ENCODE measurements at places on chromosomes 2 and 18. TPM values are rescaled to one million over a fixed set of nuclear protein-coding genes. Genes with fewer than 3 reads are reported as not detected.

- DNase-seq = no peak
Measured at GRCh38 chr2:235066895-235067294, 115.1 kb downstream of the SH3BP4 start.

GRCh38 chr2:240348522-240348921 is 86.9 kb upstream of the GPC1 start:
- peak; percentile 66 for DNase-seq

DNA sequence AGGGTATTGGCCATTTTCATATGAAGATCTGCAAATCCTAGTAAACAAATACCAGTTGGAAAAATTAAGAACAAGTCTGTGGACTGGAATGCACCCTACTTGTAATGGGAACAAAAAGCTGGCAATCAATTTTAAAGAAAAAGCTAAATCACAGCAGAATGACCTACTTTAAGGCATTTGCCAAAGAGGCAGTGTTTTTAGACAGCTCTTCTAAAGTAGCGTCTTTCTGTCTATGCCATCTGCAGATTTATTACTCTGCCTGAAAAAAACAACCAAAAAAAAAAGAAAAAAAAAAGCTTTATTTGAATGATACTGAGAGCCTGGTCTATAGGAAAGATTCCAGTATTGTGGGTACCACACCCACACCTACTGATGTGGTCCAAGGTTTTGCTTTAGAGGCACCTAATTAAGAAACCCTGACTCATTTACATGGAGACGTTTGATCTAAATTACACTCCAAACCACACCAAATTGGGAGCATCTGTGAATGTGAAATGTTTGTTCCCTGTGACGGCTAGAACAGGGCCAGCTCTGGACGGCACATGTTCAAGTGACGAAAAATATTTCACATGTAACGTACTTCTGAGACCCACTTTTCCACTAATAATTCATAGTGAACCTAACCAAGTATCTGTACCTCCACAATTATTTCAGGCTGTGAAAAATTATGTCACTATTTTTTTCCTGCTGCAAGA is 597.1 kb downstream of the ARHGAP15 start:
- DNase-seq = no peak

GRCh38 chr18:46174342-46175041 is 70.3 kb downstream of the HAUS1 start:
- DNase-seq = peak; percentile 88

GRCh38 chr2:205937211-205937610 is 148.8 kb downstream of the INO80D start:
- DNase-seq = no peak

DNA sequence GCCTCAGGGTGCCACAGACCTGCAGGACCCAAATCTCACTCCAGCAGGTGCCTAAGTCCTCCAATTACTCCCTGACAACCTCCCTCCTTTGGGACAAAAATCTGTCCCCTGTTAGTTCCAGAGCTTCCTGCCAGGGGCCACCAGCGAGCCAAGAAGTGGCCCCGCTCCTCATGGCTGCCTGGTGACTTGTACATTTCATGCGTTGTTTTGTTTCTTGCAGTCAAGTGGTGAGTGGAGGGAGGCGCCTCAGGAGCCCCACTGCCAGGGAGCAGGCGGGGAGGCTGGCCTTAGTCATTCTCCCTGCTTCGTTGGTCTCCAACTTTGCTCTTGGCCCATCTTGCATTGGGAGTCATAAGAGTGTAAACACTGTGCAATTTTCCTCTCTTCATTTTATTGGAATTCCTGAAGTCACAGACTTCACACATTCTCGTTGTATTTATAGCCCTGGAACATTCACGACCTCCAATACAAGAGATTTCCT is 81.3 kb downstream of the KCNF1 start:
- no peak for DNase-seq

DNA sequence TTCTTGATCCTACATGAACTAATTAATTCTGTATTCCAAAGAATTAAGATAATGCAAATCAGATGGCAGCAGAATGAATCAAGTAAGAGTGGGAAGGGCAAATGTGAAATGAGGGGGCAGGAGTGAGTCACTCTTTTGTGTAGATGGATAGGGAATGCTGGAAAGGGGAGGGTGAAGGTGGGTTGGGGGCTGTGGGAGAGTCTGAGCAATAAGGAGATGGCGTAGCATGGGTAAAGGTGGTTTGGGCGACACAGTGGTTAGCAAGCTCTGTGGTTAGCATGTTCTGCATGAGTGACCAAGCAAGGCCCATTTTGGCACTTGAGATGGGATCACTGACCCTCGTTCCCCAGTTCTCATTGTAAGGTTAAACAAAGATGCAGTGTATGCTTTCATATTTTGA is 20.4 kb downstream of the GPD2 start:
- no peak for DNase-seq

DNA sequence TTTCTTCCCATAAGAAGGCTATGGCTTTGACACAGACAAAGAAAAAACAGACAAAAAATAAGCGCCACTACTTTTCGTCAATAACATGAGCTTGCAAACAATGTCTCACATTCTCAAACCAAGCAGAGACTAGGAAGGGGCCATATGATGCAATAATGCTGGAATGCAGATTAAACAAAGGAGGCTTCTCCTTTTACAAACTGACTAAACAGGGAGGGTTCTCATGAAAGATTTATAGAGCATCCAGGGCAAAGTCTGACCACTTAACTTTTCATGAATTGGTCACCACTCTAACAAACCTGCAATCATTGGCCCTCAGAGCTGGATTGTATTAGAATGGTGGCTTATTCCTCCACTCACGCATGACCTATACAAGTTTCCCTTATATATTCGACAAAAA is 663.3 kb upstream of the CHAC2 start:
- DNase-seq = no peak

DNA sequence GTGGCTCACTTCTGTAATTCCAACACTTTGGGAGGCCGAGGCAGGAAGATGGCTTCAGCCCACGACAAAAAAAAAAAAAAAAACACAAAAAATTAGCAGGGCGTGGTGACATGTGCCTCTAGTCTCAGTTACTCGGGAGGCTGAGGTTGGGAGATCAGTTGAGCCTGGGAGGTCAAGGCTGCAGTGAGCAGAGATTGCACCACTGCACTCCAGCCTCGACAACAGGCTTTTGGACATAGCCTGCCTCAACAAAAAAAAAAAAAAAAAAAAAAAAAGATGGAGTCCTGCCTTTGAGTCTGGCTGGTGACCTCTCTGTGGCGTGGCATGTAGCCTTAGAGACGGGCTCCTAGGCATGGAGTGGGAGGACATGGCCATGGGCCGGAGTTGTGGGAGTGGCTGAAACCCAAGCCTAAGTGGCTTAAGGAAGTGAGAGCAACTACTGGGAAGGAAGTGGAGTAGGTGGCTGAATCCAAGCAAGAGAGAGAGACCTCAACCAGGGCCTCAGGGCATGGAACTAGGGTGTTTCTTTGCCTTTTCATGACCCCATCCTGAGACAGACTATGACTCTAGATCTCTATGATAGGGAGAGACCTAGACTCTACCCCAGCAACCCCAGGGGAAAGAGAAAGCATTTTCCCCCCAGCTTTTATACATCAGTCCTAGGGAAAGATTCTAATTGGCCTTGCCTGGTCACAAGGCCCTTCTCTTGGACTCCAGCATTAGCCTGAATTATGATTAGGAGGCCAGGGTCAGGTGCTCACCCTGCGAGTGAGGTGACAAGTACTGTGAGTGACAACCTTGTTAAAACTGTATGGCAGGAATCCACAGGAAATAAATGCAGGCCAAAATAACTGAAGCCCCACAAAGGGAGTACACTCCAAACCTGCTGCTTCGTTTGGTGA is 34.2 kb downstream of the NPAS2 start:
- DNase-seq = peak; percentile 53

CLASP1 gene
- 46.0 TPM for total RNA-seq

DLX1 gene
- 2.4 TPM for total RNA-seq

ALPG gene
- not detected for total RNA-seq

MC2R gene
- total RNA-seq = not detected

RESP18 gene
- not detected for total RNA-seq

RMC1 gene
- 26.2 TPM for total RNA-seq

CCDC102B gene
- 9.4 TPM for total RNA-seq

C2orf78 gene
- not detected for total RNA-seq

CYBRD1 gene
- 338 TPM for total RNA-seq

Measured in osteoblast (primary cell).